ENCODE measurements at places on chromosomes 11 and 22. TPM values are rescaled to one million over a fixed set of nuclear protein-coding genes. Genes with fewer than 3 reads are reported as not detected.

The ART1 gene
- 0.57 TPM for total RNA-seq

The TMEM80 gene
- 9.5 TPM for total RNA-seq

The CDC42EP2 gene
- total RNA-seq = 7.1 TPM

The CD3E gene
- 0.32 TPM for total RNA-seq

The OR6T1 gene
- not detected for total RNA-seq

GRCh38 chr11:122737951-122738693 lies 82.6 kb downstream of the UBASH3B start:
- peaks cover 11% of the 10 kb centered on the region for H3K4me1 ChIP-seq
- no peak overlapping the region for H3K4me3 ChIP-seq
- H3K27ac ChIP-seq = no peak overlapping the region
- H3K36me3 ChIP-seq = no peaks in the 10 kb centered on the region
- no peak for DNase-seq

GRCh38 chr11:86517557-86517956 lies 142.9 kb downstream of the CCDC81 start:
- peaks cover 31% of the 10 kb centered on the region for H3K4me1 ChIP-seq
- no peaks in the 10 kb centered on the region for H3K36me3 ChIP-seq
- no peak overlapping the region for H3K27ac ChIP-seq
- H3K27me3 ChIP-seq = no peaks in the 10 kb centered on the region
- no peak overlapping the region for H3K4me3 ChIP-seq
- no peak for DNase-seq

DNA sequence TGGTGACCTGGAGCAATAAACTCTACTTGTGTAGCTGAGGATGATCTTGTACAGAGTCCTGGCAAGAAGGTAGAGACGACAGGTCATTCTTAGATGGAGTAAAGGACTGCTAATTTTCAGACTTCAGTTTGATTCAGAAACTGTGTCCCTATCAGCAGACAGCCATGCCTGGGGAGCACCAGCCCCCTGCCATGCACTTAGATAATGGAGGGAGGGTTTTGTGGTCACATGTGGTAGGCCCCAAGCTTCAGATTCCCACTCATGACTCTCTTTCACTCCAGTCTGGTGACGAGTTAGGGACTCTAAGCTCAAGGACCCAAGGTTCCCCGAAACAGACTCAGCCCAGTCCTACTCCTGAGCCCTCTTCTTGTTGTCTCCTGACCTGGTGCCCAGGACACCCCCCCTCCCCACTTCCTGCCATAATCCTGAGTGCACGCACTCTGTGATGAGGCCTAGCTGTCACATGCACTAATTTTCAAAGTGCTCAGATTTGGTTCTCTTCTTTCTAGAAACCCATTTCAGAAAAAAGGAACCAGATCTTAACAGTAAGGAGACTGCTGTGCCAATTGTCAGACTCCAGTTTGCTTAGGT lies 10.2 kb upstream of the AMPD3 start:
- no peaks in the 10 kb centered on the region for H3K36me3 ChIP-seq
- no peak for DNase-seq
- no peak overlapping the region for H3K4me3 ChIP-seq
- no peak overlapping the region for H3K27ac ChIP-seq
- H3K4me1 ChIP-seq = no peaks in the 10 kb centered on the region

DNA sequence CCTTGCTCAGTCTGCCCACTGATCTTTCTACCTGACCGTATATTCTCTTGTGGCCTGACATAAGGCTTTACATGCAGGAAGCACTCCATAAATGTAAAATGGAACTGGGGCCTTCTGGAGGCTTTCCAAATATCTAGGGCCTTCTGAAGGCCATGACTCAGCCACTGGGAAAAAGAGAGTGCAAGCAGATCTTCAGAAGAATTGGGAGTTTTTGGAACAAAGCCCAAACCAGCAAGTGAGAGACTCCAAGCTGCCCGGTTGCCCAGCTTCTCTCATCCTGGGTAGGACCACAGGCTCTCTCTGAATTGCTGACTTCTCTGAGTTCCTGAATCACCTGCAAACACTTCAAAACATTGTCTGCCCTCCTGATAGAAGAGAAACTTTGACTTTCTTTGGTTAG lies 107.9 kb upstream of the BMAL1 start:
- H3K4me3 ChIP-seq = no peak overlapping the region
- no peaks in the 10 kb centered on the region for H3K4me1 ChIP-seq
- H3K36me3 ChIP-seq = no peaks in the 10 kb centered on the region
- H3K27ac ChIP-seq = no peak overlapping the region
- DNase-seq = no peak

GRCh38 chr11:74877132-74877531 lies 71.8 kb downstream of the XRRA1 start:
- H3K27me3 ChIP-seq = no peaks in the 10 kb centered on the region
- H3K36me3 ChIP-seq = peaks cover 26% of the 10 kb centered on the region
- no peak overlapping the region for H3K4me3 ChIP-seq
- H3K4me1 ChIP-seq = no peaks in the 10 kb centered on the region

DNA sequence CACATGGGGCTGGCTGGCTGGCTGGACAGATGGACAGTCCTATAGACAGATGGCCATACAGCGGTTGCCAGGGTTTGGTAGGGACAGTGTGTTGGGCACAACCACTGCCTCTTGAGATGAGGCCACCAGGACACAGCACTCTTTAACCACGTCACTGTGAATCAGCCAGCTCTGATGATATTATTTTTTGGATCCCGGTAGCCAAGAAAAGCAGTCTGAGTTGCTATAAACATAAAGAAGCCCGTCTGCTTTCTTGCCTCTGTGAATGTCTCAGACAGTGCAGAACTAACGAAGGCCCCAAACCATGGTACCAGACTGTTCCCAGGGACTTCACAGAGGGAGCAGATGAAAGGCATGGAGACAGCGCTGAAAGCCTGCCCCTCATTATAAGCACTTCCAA lies 115.9 kb upstream of the CSNK2A3 start:
- H3K27me3 ChIP-seq = no peaks in the 10 kb centered on the region
- H3K4me3 ChIP-seq = no peak overlapping the region
- no peaks in the 10 kb centered on the region for H3K36me3 ChIP-seq
- H3K4me1 ChIP-seq = peaks cover 34% of the 10 kb centered on the region
- DNase-seq = no peak
- peak overlapping the region; percentile 50 for H3K27ac ChIP-seq

- H3K36me3 ChIP-seq = no peaks in the 10 kb centered on the region
- H3K27me3 ChIP-seq = no peaks in the 10 kb centered on the region
- peaks cover 22% of the 10 kb centered on the region for H3K4me1 ChIP-seq
- H3K27ac ChIP-seq = no peak overlapping the region
Observed at GRCh38 chr11:2691355-2691761, 8.4 kb downstream of the KCNQ1OT1 start.

GRCh38 chr11:2570841-2571597 lies 126.2 kb downstream of the KCNQ1 start:
- H3K27ac ChIP-seq = no peak overlapping the region
- no peaks in the 10 kb centered on the region for H3K4me1 ChIP-seq
- H3K4me3 ChIP-seq = no peak overlapping the region
- DNase-seq = peak; percentile 15
- H3K27me3 ChIP-seq = no peaks in the 10 kb centered on the region

DNA sequence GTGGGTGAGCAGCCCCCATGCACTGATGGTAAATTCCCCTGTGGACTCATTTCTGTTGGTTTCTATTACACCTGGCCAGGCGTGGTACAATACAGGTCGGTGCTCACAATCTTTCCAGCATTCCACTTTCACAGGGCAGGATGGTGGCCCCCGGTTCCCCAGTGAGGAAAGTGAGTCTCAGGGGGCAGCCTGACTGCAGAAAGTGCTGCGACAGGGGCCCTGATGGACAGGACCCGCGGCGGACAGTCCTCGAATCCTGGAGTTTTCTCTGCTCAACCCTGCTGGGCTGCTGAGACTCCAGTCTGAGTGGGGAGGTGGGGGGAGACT lies 3.1 kb upstream of the PGGHG start:
- H3K4me1 ChIP-seq = no peaks in the 10 kb centered on the region
- no peak overlapping the region for H3K27ac ChIP-seq
- no peaks in the 10 kb centered on the region for H3K36me3 ChIP-seq
- H3K4me3 ChIP-seq = no peak overlapping the region

DNA sequence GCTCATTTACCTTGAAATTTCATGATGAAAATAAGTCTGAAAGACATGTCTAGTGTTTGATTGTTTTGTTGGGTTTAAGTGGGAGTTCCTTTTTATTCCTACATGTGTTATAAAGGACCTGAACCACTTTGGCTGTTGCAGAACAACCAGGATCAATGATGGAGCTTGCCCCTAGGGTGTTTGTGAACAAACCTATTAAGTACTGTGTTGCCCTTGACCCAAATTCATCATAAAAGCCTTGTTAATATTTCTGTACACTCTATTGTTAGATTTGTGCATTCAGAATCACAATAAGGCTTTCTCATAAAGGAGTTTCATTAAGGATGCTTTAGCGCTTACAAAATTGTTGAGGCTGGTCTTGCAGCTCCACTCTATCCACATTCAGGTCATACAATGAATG lies 452.6 kb downstream of the NELL1 start:
- no peaks in the 10 kb centered on the region for H3K4me1 ChIP-seq
- H3K27ac ChIP-seq = no peak overlapping the region
- no peak for DNase-seq
- H3K36me3 ChIP-seq = no peaks in the 10 kb centered on the region
- H3K27me3 ChIP-seq = no peaks in the 10 kb centered on the region
- no peak overlapping the region for H3K4me3 ChIP-seq

DNA sequence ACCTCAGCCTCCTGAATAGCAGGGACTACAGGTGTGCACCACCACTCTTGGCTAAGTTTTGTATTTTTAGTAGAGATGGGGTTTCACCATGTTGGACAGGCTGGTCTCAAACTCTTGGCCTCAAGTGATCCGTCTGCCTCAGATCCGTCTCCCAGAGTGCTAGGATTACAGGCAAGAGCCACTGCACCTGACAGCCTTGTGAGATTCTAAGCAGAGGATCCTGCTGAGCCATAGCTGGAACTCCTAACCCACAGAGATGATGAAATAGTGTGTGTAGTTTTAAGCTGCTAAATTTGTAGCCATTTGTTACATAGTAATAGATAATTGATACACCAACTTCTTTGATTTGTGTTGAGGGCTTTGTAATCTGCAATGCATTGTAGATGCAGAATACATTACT lies 51.1 kb downstream of the CLMP start:
- no peak for DNase-seq
- no peak overlapping the region for H3K4me3 ChIP-seq
- H3K27me3 ChIP-seq = no peaks in the 10 kb centered on the region

GRCh38 chr11:47466701-47467250 lies 17.8 kb upstream of the RAPSN start:
- peak overlapping the region; percentile 51 for H3K27ac ChIP-seq
- DNase-seq = no peak
- H3K36me3 ChIP-seq = peaks cover 13% of the 10 kb centered on the region
- H3K4me3 ChIP-seq = no peak overlapping the region
- H3K27me3 ChIP-seq = no peaks in the 10 kb centered on the region

GRCh38 chr11:78809931-78810541 lies 235.4 kb upstream of the NARS2 start:
- H3K27ac ChIP-seq = no peak overlapping the region
- H3K27me3 ChIP-seq = no peaks in the 10 kb centered on the region
- peaks cover 22% of the 10 kb centered on the region for H3K4me1 ChIP-seq
- DNase-seq = no peak
- no peaks in the 10 kb centered on the region for H3K36me3 ChIP-seq
- no peak overlapping the region for H3K4me3 ChIP-seq

GRCh38 chr22:20080776-20081654 lies 974 bp downstream of the DGCR8 start:
- peaks cover 9% of the 10 kb centered on the region for H3K36me3 ChIP-seq
- H3K4me1 ChIP-seq = peaks cover 20% of the 10 kb centered on the region
- H3K27me3 ChIP-seq = no peaks in the 10 kb centered on the region
- peak overlapping the region; percentile 94 for H3K27ac ChIP-seq
- DNase-seq = peak; percentile 45

DNA sequence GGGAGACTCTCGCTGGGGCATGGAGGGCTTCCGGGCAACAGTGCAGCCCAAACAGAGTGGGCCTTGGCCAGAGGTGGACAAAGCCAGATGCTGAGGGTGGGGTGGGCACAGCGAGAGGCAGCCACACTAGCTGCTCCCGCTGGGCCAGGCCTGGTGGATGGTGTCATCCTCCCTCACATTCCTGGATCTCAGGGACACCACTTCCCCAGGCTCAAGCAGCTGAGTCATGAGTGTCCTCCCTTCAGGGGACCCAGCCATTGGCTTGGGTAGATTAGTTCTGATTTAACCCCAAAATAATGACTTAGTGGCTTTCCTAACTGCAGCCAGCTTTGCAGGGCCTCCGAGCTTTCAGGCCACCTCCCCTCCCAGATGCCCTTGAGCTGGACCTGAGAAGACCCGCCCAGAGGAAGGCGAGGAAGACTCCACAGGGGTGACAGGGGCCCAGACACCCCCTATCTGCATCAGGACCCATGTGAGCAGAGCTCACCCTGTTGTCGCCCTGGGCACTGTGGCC lies 25.9 kb upstream of the WNT7B start:
- H3K4me1 ChIP-seq = peaks cover 47% of the 10 kb centered on the region
- no peak overlapping the region for H3K27ac ChIP-seq
- peak; percentile 41 for DNase-seq
- H3K27me3 ChIP-seq = no peaks in the 10 kb centered on the region
- H3K36me3 ChIP-seq = no peaks in the 10 kb centered on the region

GRCh38 chr11:34262531-34263081 lies 95.2 kb downstream of the ABTB2 start:
- peaks cover 15% of the 10 kb centered on the region for H3K4me1 ChIP-seq
- no peaks in the 10 kb centered on the region for H3K27me3 ChIP-seq
- H3K27ac ChIP-seq = no peak overlapping the region
- no peaks in the 10 kb centered on the region for H3K36me3 ChIP-seq

DNA sequence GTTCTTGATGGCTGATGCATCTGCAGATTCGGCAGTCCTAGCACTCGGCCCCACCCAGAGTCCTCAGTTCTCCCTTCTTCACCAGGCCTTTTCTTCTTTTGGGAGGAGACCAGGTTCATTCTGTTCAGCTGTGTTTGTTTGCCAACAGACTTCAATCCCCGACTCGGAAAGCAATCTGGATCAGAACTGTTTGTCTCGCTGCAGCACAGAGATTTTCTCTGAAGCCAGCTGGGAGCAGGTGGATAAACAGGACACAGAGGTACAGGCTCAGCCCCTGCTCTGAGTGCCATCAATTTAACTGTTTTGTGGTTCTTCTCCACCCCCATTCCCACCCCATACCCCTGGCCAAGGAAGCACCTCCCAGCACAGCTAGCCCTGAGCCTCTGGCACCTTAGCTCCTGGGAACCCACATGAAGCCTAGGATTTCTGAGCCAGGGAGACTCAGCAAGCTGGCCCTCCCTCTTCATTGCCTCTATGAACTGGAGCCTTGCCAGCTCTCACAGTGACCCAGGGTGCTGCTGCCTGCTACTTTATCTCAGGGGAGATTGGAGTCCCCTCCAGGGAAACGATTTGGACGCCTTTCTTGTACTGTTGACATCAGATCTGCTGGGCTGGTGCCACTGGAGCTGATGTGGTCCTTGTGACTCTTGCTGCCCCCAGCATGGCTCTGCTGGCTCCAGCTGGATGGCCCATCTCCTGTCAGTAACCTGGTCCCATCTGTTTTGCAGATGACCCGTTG lies 58.2 kb upstream of the HORMAD2 start:
- DNase-seq = peak; percentile 64
- H3K27me3 ChIP-seq = no peaks in the 10 kb centered on the region
- H3K36me3 ChIP-seq = peaks cover 17% of the 10 kb centered on the region
- H3K27ac ChIP-seq = no peak overlapping the region
- H3K4me1 ChIP-seq = no peaks in the 10 kb centered on the region

- H3K4me3 ChIP-seq = no peak overlapping the region
- H3K36me3 ChIP-seq = no peaks in the 10 kb centered on the region
- DNase-seq = no peak
- no peaks in the 10 kb centered on the region for H3K4me1 ChIP-seq
Observed at GRCh38 chr11:64466115-64466718, 107.3 kb downstream of the RPS6KA4 start.

Data from heart left ventricle (tissue), 16 donors.